ENCODE measurements at places on chromosomes 4 and X.

- DNase-seq, result no peak
Measured at GRCh38 chrX:123085311-123085940, 98.7 kb upstream of the GRIA3 start.

GRCh38 chrX:154806837-154807501 lies 1.7 kb upstream of the MPP1 start:
- no peak for DNase-seq

GRCh38 chr4:172998527-172999469 lies 169.8 kb upstream of the GALNT7 start:
- peak; percentile 47 for DNase-seq

DNA sequence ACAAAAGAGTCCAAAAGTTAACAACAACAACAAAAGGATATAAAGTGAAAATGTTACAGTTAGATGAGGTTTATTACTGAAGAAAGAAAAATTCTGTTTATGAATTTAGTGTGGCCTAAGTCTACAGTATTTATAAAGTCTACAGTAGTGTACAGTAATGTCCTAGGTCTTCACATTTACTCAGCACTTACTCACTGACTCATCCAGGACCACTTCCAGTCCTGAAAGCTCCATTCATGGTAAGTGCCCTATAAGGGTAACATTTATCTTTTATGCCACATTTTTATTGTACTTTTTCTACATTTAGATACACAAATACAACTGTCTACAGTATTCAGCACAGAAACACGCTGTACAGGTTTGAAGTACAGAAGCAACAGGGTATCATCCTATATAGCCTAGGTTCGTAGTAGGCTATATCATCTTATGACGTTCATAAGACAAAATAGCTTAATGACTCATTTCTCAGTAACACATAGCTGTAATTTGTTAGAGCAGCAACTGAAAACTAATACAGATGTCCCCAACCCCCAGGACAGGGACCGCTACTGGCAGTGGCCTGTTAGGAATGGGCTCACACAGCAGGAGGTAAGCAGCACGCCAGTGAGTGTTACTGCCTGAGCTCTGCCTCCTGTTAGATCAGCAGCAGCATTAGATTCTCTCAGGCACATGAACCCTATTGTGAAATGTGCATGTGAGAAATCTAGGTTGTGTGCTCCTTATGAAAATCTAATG lies 61.3 kb downstream of the CENPC start:
- DNase-seq, result no peak

- no peak for DNase-seq
Measured at GRCh38 chrX:24657671-24658386, 10.7 kb upstream of the PCYT1B start.

DNA sequence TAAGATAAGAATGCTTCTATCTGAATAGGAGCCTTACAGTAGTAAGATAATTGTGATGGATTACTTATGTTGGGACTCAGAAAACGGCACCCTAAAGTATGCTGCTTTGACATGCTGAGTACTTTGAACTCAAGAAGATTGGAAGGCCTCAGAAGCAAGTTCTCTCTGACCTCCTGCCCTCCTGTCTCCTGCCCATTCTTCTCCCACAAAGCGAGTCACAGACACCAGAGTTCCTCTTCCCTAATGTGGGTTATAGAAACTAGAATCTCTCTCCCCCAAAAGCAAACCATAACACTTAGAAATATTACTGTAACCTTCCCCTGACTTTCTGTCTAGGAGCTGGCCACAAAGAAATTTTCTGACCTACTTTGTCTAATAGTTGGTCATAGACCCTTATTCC lies 76.5 kb downstream of the DDIT4L start:
- no peak for DNase-seq

DNA sequence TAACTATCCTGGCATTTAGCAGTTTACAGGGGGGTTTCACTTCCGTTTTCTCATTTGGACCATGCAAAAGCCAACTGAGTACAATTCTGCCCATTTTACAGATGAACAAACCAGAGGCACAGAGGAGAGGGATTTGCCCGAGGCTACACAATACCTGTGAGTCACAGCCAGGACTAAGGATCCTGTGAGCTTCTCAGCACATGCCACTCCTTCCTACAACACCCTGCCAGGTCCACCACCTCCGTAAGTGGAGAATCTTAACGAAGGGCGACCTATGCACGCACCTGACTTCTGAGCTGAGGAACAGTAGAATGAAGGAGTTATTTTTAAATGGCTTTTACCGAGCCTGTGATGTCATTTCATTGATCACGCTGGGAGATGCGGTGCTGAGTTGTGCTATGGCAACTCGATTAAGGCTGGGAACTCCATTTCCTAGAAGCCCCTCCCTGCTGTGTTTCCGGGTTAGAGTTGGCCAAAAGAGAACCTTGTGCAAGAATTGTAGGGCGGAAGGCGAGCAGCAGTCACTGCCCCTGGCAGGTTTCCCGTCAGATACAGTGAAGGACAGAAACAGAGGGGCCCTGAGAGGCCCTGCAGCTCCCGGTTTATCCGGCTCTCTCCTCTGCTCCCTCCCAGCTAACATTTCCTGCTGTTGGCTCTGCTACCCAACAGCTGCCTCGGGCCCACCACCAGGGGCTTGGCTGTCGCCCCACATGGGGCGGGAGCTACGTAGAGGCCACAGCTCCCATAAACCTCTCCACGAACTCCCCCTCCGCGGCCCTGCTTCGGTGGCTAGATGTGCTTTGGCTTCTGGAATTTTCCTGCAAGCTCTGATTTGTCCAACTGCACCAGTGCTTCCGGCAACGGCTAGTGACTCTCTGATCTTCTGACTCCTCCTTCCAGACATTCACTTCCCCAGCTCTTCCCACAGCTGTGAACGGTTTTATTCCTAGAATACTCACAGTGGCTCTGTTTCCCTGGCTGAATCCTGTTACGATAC lies 75.1 kb upstream of the USP9X start:
- DNase-seq, result peak; percentile 47

DNA sequence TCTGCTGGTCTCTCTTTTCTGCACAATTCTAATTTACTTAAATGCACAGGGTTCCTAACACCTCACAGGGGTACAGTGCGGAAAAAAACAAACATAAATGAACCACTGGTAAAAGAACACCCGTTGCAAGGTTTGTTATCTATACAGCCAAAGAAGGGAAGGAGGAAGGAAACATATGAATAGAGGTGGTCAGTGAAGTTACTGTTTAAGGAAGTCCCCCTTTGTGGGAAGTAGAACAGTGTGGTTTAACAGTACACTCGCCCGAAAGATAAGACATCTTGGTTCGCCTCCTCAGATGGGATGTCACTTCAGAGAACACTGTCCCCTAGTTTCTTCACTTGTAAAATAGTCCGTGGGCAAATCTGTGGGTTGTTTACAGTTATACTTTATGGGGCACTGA lies 57.5 kb downstream of the TEC start:
- DNase-seq, result no peak

- DNase-seq, result no peak
Measured at GRCh38 chrX:9357518-9358114, 107.2 kb upstream of the TBL1X start.

- no peak for DNase-seq
Measured at GRCh38 chrX:65883556-65883955, 156.3 kb downstream of the VSIG4 start.

GRCh38 chr4:27692158-27692557 lies 831.5 kb downstream of the STIM2 start:
- DNase-seq, result peak; percentile 27

DNA sequence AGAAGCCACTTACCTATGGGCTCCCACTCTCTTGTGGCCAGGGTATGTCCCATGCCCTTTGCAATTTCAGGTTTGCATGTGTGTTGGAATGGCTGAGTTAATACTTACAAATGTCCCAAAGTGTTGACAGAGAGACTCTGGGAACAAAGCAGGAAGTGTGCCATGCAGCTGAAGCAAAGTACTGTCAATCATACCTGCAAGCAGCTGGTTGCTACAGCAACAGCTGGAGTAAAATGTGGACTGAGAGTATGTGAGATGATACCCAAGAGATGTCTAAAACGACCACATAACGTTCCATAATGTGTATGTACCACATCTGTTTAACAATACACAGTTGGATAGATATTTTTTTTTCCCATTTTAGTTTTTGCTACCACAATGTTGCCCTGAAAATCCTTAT lies 82.8 kb upstream of the CAMK2D start:
- DNase-seq, result no peak

DNA sequence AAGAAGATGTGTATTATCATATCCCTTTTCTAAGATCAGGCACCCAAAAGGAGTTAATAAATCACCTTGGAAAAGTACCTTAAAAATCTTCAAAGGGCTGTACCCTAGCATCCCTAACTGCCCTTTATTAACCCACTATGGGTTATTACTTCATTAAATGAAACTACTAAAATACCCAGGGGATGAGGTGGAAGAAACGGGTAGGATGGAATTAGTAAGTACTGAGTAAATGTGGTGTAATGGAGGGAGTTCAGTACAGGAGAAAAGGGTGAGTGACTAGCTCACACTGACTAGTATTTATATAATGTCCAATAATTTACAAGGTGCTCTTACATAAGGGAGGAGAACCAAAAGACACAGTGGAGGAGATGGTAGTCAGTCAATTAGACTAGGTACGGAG lies 51.0 kb upstream of the RASGEF1B start:
- DNase-seq, result no peak

- no peak for DNase-seq
Measured at GRCh38 chr4:76156635-76157034, 8.4 kb upstream of the NUP54 start.

GRCh38 chr4:53598901-53599300 lies 7.6 kb upstream of the LNX1 start:
- no peak for DNase-seq

DNA sequence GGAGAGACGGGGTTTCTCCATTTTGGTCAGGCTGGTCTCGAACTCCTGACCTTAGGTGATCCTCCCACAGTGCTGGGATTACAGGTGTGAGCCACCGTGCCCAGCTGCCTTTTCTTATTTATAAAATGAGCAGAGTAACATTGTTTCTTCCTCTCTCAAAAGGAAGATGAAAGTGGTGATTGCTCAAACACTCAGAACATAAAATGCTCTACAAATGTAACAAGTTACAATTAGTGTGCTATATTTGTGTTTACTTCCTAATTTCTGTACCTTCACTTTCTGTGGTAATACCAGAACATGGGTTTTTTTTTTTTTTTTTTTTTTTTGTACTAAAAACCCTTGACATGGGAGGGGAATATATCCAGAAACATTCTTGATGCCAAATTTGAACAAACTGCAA lies 197.9 kb downstream of the MGST2 start:
- DNase-seq, result no peak

- DNase-seq, result no peak
Measured at GRCh38 chr4:78940752-78941151, 1.5 kb upstream of the PAQR3 start.

DNA sequence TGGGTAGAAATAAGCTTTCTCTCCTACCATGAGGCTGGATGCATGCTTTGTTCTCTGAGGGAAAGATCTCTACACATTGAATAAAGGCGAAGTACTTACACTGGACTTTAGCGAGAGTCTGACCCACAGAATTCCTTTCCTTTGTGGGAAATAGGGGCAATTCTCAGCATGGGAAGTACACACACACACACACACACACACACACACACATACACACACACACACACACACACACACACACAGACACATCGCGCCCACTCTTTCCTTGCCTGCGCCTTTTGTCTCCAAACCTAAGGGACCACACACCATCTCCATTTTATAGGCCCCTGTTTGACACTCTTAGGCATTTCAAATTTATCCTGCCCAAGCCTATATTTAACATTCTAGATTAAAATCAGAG lies 83.8 kb downstream of the LUZP4 start:
- DNase-seq, result no peak

GRCh38 chr4:90816754-90817153 lies 689.6 kb downstream of the CCSER1 start:
- no peak for DNase-seq

DNA sequence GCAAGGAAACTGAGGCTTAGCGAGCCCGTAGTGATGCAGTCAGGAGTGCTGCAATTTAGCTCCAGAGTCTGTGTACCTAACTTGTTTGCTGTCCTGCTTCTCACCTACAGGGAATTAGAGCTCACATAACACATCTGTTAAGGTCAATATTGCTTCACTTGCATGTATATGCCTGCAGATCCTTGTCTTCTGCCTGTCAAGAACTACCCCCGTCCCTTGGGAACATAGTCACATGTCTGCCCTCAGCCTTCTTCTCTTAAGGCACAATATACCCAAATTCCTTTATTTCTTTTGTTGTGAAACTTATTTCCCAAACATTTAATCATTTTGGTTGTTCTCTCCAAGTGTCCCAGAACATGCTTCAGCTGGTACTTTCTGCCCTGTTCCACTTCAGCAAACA lies 103.3 kb upstream of the LEF1 start:
- no peak for DNase-seq

GRCh38 chrX:66328950-66329596 lies 165.0 kb downstream of the HEPH start:
- DNase-seq, result no peak

DNA sequence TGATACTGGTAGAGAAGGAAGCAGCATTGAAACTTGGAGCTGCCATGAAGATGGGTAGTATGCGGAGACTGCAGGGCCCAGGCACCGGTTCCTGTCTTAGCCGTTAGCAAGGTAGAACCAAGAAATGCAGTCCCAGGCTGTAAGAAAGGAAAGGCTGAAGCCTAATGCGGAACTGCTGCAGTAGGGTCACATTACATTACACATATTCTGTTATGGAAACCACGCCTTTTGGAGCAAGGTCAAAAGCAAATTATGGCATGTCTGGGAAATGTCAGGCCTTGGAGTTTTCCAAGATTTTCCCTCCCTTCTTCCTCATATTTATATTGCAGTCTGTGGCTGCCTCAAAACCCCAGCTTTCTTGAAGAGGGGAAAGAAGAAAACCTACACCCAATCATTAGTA lies 204.8 kb upstream of the RASGEF1B start:
- DNase-seq, result no peak

- peak; percentile 57 for DNase-seq
Measured at GRCh38 chr4:83618431-83618830, 82.5 kb downstream of the GPAT3 start.

DNA sequence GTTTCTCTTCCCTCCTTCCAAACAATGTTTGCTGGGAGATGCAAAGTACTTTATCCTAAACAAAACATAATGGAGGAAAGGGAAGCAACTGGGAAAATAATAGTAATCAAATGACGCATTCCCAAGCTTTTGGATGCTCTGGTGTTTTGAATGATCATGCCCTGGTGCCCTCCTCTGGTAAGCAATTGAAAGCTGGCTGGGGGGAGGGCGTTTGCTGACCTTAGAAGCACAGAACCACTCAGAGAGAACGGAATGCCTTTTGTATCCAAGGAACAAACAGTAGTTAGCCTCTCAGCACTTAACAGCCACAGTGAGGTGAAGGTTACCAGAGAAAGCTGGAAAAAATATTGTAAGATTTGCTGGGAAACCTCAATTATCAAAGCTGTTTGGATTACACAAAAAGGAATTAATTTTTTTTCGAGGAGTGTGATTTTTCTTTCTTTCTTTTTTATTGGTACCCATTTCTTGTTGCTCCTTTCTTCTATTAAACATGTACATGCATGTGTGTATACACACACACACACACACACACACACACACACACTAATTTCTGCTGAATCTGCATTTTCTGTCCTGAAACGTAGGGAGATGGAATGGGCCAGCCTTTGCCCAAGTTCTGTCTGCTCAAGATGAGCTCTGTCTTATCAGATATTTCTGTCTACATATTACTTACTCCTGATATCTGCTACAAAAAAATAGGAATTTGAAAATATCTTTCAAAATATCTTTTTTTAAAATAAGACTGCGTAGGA lies 155.8 kb upstream of the IGFBP7 start:
- DNase-seq, result no peak

Measured in A549 (cell line).